ENCODE measurements at places on chromosomes 1 and 21.

DNA sequence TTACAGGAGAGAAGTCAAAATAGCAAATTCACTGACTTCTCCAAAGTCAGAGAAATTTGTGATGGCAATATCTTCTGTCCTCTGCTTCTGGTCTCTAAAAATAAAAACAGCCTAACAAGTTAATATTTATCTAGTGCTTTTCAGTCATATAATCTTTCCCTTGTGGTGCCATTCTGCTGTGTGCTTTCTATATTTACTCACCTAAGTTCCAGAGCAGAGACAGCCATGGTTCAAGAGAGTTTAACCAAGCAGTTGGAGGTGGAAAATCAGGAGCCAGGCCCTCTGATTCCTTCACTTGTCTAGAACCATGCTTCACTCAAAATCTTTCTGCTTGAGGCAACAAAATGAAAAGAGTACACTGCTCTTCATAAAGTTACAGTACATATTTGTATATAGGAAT lies 39.3 kb downstream of the BRINP2 start:
- no peak for DNase-seq

DNA sequence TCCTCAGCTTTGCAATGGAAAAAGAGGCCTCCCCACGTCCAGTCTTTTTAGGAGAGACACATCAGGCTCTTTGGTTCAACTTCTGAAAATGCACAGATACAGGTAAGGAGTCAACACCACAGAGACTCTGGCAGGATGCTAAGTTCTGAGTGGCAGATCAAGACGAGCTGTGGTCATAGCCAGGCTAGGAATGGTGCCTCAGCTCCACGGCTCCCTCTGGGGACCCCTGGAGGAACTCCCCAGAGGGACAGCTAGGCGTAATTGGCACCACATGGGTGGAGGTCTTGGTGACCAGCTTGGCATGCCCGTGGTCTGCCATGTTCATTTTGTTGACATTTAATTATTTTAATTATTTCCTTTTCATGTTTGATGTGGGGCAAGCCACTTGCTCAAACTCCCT lies 206.1 kb downstream of the KAZN start:
- no peak for DNase-seq

- DNase-seq = peak; percentile 41
These were observed 177.3 kb downstream of the CAMTA1 start for GRCh38 chr1:6962478-6962995.

DNA sequence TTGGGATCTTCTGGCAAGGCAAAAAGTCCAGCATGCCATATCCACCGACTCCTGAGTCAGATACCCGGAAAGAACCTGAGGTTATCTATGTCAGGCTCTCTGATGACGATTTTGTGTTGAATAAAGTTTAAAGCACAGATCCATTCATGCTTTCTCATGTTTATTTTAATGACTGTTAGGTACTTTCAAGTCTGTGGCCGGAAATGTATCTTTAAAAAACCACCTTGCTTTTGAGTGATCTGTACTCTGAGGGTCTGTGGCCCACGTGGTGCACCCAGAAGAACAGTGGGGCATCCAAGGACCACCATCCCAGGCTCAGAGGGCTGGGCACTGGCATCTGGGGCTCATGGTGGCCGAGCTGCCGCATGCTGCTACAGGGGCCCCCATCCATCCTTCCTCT lies 30.1 kb upstream of the VASH2 start:
- DNase-seq = no peak

DNA sequence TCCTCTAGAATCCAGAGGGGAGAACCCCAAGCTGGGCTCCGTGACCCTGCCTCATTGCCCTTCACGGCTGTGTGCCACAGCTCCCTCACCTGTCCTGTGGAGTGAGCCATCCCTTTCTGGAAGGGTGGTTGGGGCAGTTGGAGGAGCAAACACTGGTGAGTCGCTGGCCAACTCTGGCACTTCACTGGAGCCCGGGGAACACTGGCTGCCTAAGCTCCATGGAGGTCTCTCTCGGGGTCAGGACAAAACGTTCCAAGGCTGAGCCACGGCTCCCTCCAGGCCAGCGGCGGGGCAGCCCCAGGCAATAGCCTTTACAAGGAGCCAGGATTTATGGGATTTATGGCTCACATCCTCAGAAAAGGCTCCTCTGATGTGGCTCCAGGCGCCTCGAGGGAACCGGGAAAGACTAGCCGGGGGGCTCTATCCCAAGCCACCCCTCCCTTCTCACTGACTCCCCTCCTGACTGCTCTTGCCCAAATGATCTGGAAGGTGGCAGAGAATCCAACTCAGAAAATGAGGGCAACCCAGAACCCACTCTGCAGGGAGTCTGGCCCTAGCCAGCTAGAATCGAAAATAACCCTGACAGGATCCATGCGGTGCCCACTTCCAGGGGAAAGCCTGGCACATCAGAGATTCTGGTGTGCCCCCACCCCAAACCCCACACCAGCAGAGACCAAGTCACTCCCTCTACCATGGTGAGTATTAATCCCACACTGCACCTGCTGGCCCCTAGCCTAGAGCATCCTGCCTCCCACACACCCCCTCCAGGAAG lies 75.2 kb downstream of the GLIS1 start:
- no peak for DNase-seq

DNA sequence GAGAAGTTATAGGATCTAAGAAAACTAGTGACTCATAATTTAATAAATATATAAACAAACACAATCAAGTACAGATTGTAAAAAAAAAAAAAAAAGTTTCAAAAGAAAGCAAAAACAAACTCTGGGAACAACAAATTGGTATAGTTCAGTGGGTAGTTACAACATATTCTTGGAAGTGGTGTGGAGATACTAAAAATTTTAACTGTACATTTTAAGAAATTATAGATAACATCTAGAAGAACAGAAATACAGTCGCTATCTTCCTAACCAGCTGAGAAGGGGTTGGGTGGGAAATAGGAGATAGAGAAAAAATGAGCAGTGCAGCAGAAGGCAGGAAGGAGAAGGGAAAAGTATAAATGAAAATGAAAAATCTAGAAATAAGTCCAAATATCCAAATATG lies 70.5 kb downstream of the LRRC8C start:
- no peak for DNase-seq

- no peak for DNase-seq
These were observed 91.9 kb downstream of the CSMD2 start for GRCh38 chr1:34073028-34073695.

- no peak for DNase-seq
These were observed 52.7 kb upstream of the WASF2 start for GRCh38 chr1:27542463-27543273.

DNA sequence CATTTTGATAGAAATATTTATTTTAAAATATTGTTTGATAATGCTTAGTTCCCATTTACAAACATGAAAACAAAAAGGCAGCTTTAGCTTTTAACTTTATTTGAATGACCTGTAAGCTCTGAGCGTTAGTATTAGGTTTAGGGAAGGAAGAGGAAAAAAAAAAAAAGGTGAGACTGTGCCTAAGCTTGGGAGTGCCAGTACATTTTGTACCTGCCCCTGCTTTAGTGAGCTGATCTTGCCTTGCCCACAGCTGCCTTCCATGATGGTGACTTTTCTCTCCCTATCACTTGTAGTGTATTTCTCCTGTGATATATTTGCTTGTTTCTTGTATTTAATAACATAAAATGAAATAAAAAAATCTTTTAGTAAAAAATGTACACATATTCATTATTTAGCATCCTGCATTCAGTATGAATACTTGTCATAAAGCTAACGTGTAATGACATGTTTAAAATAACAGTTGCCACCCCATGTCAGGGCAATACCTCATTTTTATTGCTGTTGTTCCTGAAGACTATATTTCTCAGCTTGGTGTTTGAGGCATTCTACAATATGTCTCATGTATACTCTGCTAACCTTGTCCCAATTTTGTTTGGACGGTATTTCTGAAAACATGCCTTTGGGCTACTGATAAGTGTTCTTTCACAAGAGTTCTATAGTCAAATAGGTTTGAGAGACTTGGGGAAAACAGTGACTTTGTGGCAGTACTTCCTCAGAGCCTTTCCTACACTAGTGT lies 76.3 kb downstream of the NEK7 start:
- DNase-seq = no peak

DNA sequence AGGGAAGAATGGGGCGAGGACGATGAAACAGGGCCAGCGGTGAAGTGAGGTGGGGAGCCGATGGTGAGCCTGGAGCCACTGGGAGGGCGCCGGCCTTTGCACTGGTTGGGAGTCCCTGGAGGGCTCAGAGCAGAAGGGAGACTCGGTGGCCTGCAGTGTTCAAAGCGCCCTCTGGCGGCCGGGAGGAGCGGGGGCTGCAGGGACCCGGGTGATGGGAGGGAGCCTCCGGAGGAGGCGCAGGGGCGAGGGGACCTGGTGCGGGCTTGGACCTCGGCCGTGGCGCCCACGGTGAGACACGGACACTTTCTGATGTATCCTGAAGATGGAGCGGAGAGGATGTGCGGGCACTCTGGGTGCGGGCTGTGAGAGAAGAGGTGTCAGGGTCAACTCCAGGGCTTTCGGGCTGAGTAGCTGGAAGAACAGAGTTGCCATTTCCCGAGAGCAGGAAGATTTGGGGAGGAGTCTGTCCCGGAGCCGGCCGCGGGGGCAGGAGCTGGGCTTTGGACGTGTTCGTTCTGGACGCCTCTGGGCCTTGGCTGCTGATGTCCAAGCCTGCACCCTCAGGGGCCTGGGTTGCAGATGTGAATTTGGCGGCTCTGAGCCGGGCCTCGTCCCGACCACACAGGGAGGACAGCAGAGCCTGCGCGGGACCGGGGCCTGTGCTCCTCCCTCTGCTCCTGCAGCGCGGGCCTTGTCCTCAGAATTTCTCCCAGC lies 29.7 kb downstream of the HEYL start:
- DNase-seq = no peak

GRCh38 chr1:227728059-227728891 lies 6.8 kb downstream of the JMJD4 start:
- peak; percentile 59 for DNase-seq

- no peak for DNase-seq
These were observed 23.9 kb upstream of the SELP start for GRCh38 chr1:169653873-169654272.

DNA sequence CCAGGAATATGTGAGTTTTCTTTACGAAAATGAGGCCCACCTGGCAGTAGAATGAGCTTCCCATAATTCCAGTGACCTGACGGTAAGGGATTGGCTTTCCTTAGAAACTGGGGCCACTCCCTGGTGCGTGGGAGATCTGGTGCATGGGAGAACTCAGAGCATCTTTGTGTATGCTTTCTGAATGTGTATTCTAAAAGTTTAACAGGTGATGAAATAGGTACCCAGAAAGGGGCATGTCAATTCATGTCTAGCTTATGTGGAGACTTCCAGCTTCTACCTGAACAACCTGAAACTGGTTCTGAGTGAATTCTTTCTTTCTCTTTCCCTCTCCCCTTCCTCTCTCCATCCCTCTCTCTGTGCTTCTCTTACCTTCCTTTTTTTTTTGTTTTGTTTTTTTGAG lies 15.2 kb upstream of the FCRLA start:
- DNase-seq = no peak

GRCh38 chr21:42811960-42812359 lies 67.4 kb downstream of the WDR4 start:
- no peak for DNase-seq

DNA sequence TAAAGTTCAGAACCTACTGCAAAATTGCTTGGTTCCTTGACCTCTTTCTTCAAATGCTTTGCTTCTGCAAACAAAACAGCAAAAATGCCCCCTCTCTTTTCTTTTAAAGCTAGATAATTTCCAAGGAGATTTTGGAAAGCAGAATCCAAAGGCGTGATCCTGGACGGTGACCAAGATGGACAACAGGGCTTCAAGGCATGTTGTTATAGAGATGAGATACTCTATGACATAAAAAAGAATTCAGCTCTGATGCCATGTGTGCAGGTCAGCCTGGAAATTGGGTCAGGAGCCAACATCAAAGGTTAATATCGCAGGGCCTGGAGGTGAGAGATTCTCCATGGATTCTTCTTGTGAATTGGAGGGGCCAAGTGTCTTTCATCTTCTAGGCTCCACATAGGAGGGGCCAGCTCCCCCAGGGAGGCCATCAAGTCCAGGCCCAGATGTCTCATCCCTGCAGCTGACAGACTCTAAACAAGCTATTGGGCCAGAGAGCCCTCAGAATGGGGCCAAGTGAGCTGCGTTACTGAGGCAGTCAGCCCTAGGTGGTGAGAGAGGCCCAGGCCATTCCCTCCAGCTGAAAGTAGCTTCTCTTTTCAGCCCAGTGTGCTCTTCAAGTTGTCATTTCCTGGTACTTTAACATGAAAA lies 45.5 kb downstream of the NMNAT2 start:
- DNase-seq = no peak

GRCh38 chr1:60470246-60470645 lies 396.7 kb upstream of the C1orf87 start:
- no peak for DNase-seq

- peak; percentile 24 for DNase-seq
These were observed 149.3 kb downstream of the TGFB2 start for GRCh38 chr1:218494449-218494852.

- DNase-seq = peak; percentile 28
These were observed at the start of gene MTX1 for GRCh38 chr1:155208541-155209311. Gene MTX1 (plus strand): TSS chr1:155208695. CDS start chr1:155208805, 110 bp downstream.

DNA sequence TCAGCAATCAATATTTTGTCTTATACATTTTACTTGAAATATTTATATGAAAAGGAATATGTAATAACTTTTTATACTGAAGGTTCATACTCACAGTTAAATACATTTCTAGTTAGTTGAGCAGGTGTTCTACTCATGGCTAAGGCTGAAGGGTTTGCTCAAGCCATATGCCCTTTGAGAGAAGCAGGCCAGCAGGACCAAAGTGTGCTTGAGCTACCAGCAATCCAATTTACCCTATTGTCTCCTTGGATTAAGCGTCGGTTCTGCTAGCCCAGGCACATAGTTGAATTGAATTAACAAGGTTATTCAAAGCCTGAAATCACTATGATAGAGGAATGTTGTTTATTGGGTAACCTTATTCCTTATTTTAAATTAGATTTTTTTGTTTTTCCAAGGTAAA lies 151.5 kb upstream of the BACE2 start:
- no peak for DNase-seq

DNA sequence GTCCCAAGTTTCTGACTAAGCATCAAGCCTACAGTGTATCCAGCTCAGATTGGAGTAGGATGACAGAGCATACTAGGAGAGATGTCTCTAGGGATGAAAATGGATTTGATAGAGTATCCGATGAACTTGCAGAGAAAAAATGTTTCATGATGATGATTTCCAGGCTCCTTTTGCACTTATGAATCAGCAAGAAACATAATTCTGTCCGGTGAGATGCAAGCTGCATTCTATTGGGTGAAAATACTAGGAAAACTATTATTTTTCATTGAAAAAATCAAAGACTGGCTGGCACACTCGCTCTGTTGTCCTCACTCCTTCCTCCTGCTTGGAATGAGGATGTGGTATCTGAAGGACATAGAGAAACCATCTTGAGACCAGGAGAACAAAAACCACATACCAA lies 35.4 kb upstream of the RAB3GAP2 start:
- DNase-seq = no peak

GRCh38 chr1:172003766-172004530 lies 162.7 kb downstream of the DNM3 start:
- no peak for DNase-seq

DNA sequence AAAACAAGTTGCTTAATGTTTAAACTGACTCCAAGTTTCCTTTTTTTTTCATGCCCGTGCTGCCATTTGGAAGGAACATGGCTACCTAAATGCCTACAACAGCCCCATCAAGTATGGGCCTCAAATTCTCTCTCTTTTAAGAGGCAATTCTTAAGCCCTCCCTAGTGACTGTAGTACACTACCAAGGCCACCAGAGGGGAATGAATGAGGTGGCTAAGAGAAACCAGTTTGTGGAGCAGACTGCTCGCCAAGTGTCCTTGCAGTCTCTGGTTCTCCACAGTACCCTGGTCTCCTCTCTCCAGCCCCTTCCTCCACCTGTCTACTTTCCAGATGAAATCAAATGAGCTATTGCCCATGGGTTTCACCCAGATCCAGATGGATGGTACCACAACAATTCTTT lies 1809.6 kb downstream of the BRINP3 start:
- no peak for DNase-seq

Data from NCI-H1048 (cell line).